T-cell (primary cell): ENCODE measurements at places on chromosomes 5 and 9. TPM values are rescaled to one million over a fixed set of nuclear protein-coding genes. Genes with fewer than 3 reads are reported as not detected.

DNA sequence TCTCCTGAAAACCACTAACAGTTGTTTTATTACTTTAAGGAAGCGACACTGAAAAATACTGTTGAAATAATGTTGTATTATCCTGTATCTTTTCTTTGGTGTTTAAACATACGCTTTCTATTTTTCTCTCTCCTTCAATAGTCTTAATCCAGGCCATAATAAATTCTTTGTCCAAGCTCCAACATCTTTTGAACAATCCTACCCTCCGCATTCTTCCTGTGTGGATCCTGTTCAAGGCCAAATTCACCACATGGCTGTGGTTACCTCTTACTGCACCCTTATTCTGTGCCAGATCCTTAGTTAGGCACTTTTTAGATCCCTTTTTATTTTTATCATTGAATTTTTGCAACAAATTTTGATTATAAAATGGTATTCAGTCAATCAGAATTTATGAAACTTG is 1691.5 kb downstream of the MAT2B start:
- H3K36me3 ChIP-seq: no peaks in the 10 kb centered on the region
- H3K27me3 ChIP-seq: no peaks in the 10 kb centered on the region
- no peak for DNase-seq
- no peak overlapping the region for H3K27ac ChIP-seq

F2RL1 gene
- total RNA-seq: 1.4 TPM

FGF18 gene
- total RNA-seq: not detected

DNA sequence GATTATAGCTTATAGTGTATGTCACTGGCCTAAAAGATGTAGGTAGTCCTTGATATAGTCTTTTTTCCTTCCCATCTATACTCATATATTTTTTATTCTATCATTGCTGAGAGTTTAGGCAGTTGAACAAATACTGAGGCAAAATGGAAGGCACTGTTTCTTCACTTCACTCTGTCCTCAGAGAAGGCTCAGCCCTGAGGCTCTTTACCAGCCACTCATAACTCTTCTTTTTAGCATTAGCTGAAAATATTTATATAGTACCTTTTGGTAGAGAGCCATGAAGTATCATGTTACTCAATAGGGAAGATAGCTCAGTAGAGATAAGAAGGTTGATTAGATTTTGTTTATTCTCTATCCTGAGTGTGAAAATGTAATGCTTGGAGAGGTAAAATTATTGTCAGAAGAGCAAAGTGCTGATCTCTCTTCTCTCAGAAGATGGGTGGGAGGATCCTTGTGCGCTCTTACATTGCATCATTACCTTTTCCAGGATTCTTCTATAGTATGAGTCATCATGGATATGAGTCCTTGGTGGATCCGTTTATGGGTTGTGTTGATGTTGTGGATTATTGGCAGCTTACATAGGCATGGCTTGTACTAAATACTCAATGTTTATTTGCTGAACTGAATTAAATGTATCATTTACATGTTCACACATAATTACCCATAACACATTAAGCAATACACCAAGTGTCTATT is 88.1 kb downstream of the ANXA1 start:
- H3K27me3 ChIP-seq: no peaks in the 10 kb centered on the region
- no peaks in the 10 kb centered on the region for H3K36me3 ChIP-seq
- no peaks in the 10 kb centered on the region for H3K4me1 ChIP-seq
- H3K4me3 ChIP-seq: no peak overlapping the region
- DNase-seq: no peak

DNA sequence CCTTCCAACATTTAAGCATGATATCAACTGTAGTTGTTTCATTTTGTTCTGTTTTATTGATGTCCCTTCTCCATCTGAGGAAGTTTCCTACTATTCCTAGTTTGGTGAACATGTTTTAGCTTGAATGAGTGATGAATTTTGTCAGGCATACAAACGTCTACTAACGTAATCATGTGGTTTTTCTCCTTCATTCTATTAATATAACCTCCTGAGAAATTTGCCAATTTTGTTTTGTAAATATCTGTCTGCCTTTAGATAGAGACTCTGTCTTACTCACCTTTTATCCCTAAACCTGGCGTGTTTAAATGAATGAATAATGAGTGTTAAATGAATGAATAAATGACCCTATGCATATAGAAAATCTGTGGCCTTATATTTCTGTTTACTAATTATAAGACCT is 26.5 kb upstream of the NREP start:
- no peaks in the 10 kb centered on the region for H3K36me3 ChIP-seq
- H3K4me1 ChIP-seq: no peaks in the 10 kb centered on the region
- no peaks in the 10 kb centered on the region for H3K27me3 ChIP-seq
- DNase-seq: no peak
- no peak overlapping the region for H3K27ac ChIP-seq

DNA sequence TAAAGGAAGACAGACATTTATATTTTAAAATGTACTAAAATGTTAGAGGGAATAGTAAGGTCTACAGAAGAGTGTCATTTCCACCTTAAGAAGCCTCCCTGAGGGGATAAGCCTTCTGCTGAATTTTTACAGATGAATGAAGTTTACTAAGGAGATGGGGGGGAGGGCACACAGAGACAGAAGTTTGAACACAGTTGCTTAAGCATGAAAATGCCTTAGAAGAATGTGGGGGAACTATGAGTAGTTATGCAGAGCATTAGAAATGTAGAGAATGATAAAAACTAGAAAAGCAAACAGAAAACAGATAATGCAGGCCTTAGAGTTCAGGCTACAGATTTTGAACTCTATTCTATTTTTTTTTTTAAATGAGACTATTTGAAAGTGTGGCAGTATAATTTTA is 232.2 kb upstream of the VLDLR start:
- H3K27me3 ChIP-seq: no peaks in the 10 kb centered on the region
- DNase-seq: no peak
- H3K4me1 ChIP-seq: no peaks in the 10 kb centered on the region
- H3K27ac ChIP-seq: no peak overlapping the region
- no peaks in the 10 kb centered on the region for H3K36me3 ChIP-seq

GRCh38 chr9:98168941-98169488 is 23.4 kb downstream of the CORO2A start:
- no peaks in the 10 kb centered on the region for H3K27me3 ChIP-seq
- peak; percentile 39 for DNase-seq
- peaks cover 36% of the 10 kb centered on the region for H3K4me1 ChIP-seq
- H3K27ac ChIP-seq: peak overlapping the region; percentile 63

- no peaks in the 10 kb centered on the region for H3K36me3 ChIP-seq
These were observed 13.9 kb upstream of the RARS1 start for GRCh38 chr5:168472329-168472728.

GRCh38 chr5:108814551-108814950 is 66.9 kb downstream of the FER start:
- H3K27me3 ChIP-seq: no peaks in the 10 kb centered on the region
- no peaks in the 10 kb centered on the region for H3K36me3 ChIP-seq
- H3K27ac ChIP-seq: no peak overlapping the region
- no peak overlapping the region for H3K4me3 ChIP-seq
- no peak for DNase-seq

GPR151 gene
- not detected for total RNA-seq

- no peak overlapping the region for H3K4me3 ChIP-seq
- H3K27ac ChIP-seq: peak overlapping the region; percentile 60
- peaks cover 5% of the 10 kb centered on the region for H3K36me3 ChIP-seq
These were observed 5.3 kb downstream of the ATOSB start for GRCh38 chr9:35110327-35110761.

NNT gene
- total RNA-seq: 56.3 TPM

GRCh38 chr5:157352756-157353340 is 86.9 kb downstream of the CYFIP2 start:
- H3K4me1 ChIP-seq: no peaks in the 10 kb centered on the region
- H3K27me3 ChIP-seq: no peaks in the 10 kb centered on the region
- H3K27ac ChIP-seq: no peak overlapping the region
- no peak overlapping the region for H3K4me3 ChIP-seq

DNA sequence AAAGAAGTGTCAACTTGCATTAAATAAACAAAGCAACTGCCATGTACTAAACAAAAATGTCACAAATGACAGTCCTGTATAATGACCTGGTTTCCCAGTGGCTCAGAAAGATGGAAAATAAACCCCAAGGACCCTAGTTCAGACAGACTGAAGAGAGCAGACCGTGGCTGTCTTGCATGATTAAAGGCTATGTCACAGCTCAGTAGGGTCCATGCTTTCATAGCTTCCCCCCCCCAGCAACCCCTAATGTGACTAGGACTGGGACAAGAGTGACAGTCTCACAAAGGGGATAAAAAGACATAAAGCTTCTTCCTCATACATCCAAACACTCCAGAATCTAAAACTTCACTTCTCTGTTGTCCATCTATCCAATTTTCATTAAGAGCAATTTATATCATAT is 113.6 kb downstream of the NR6A1 start:
- H3K4me3 ChIP-seq: no peak overlapping the region
- H3K27ac ChIP-seq: no peak overlapping the region
- H3K36me3 ChIP-seq: no peaks in the 10 kb centered on the region
- H3K4me1 ChIP-seq: peaks cover 14% of the 10 kb centered on the region
- DNase-seq: no peak

- no peaks in the 10 kb centered on the region for H3K4me1 ChIP-seq
- no peak for DNase-seq
- no peak overlapping the region for H3K4me3 ChIP-seq
These were observed 51.2 kb downstream of the IPPK start for GRCh38 chr9:92618633-92619225.

TMEM8B gene
- total RNA-seq: 11.9 TPM

GRCh38 chr9:37210737-37211523 is 90.6 kb downstream of the ZCCHC7 start:
- no peaks in the 10 kb centered on the region for H3K4me1 ChIP-seq
- no peaks in the 10 kb centered on the region for H3K36me3 ChIP-seq
- no peaks in the 10 kb centered on the region for H3K27me3 ChIP-seq
- DNase-seq: no peak

TXNDC8 gene
- not detected for total RNA-seq
